ENCODE measurements at places on chromosomes 6 and 20.
A peak's percentile ranks its signal among the peaks of the same experiment; 100 is the strongest.

DNA sequence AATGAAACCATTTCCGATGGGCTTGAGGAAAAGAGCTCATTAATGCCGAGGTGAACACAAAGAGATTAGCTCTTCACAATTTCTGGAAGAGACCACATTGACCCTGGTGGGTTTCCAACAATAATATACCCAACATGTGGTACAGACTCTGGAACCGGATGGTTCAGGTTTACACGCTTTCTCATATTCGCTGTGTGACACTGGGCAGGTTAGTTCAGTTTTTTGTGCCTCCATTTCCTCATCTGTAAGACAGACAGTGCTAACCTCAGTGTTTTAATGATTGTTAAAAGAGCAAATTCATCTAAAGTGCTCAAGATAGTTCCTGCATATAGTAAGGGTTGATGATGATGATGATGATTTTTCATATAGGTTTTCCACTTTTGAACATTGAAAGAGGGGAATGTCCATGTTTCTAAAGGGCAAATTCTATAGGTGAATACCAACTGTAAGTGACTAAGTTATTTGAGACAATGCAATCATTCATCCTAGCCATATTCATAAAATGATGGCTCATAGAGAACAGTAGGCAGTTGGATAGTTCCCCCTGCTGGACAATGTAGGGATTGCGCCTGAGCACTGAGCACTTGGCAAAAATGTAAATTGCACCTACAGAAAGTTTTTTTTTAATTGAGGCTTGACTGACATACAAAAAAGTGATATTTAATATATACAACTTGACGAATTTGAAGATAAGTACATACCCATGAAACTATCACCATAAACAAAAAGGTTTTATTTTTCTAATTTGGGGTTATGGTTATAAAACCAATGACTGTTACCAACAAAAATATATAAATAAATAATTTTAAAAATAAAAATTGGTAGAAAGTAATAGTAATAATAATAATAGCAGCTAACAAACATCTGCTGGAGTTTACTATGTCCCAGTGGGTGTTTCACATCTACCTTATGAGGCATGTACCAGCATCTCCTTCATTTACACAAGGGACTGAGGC, 2.1 kb upstream of the PERP start:
- DNase-seq: peak; percentile 80

- no peak for DNase-seq
These were observed 9.7 kb upstream of the MMS22L start for GRCh38 chr6:97292671-97293070.

GRCh38 chr6:167097770-167098169, 25.1 kb upstream of the CCR6 start:
- DNase-seq: no peak

- no peak for DNase-seq
These were observed 52.7 kb downstream of the CDH22 start for GRCh38 chr20:46255440-46256104.

DNA sequence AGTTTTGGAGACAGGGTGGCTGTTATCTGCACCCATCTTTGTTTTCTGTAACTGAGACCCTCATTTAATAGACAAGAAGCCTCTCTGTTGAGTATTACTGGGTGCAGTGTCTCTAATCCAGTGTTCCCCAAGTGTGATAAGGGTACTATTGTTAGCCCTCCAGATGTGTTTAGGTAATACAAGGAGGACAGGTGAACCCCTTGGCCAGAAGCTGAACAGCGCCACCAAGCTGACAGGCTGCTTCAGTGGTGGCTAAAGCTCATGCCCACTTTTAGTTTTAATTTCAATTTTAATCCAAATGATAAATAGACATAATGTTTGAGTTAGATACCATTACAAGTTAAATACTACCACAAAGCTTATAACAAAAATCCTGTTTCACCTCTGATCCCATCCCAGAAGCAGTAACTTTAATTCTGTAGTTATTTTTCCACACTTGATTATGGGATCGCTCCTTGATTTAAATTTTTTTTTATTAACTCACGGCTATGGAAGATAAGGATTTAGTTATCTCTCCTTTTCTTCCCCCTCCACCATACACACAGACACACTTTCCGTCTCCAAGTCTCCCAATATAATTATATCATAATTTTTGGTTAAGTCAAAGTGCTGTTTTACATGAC, 8.4 kb upstream of the STK35 start:
- DNase-seq: peak; percentile 40

DNA sequence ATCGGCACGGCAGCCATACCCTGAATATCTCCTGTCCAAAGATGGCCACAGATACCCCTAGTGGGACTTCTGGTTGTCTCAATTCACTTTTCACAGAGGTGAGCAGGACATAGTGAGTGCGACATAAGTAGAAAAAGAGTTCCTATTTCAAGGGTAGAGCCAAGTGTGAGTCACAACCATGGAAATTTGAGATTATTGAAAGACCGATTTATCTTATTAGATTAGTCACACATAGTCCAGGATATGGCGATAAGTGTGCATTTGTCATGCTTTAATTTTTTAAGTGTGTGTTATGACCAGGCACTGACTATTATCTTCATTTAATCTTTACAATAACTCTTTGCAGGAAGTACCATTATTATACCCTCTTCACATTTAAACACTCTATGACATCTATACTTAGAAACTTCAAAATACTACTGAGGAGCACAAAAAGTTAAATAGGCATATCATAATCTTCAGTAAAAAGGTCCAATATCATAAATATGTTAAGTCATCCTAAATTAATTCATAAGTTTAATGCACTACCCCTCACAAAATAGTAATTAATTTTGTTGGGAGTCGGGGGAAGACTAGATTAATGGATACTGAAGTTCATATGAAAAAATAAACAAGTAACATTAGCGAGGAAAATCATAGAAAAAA, 13.4 kb upstream of the TNFAIP3 start:
- DNase-seq: no peak

DNA sequence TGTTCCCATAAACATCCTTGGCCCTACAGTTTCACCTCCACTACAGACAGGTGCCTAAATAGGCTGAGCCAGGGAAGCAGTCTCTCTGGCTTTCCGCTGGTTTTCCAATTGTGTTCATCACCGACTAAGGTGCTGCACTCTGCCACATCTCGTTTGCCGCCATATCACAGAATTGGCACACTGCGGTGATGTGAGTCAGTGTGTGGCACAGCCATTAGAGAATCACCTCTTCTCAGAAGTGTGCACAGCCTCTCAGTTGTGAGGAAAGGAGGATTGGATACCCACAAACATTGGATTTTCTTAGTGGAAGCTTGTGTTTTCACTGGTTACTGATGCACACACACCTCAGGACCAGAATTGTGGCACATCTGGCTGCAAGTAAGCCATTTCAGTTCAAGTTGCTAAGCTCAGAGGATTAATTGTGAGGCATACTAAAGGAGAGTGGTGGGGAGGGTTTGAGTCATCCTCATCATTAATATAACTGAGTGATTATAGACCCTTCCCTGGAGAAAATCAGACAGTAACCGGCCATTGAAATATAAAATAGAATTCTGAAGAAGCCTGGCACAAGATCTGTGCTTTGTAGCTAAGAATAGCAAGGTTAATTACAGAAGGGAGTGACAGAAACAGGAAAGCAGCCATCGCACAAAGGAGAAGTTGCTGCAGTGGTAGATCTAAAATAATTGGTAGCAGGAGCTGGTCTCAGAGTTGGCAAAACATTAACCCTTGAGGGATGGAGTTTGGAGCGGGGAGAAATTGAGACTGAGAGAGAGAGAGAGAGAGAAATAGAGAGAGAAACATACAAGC, 506.9 kb downstream of the LMBRD1 start:
- no peak for DNase-seq

GRCh38 chr20:34916774-34917354, 38.7 kb downstream of the GSS start:
- DNase-seq: no peak

GRCh38 chr6:82097676-82098075, 149.9 kb downstream of the IBTK start:
- no peak for DNase-seq

GRCh38 chr6:69663215-69663614, 133.6 kb downstream of the LMBRD1 start:
- no peak for DNase-seq
